ENCODE measurements at places on chromosomes 5 and 9.

DNA sequence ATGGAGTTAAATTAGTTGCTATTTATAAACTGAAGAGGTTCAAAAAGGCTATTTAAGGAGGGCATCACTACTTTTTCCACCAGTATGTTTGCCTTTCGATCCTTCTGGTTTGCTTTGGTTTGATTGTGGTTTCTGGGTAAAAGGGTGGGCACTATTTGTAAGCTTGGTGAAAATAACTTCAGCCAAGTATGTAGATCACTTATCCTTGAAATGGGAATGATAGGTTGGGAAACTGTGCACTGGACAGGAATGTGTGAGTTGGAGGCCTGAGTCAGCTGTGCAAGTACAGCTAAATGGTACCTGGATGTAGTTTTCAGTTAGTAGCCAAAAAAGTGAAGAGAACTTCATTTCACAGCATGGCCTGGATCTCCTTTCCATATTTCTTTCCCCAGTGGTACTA, 466.2 kb downstream of the ENC1 start:
- DNase-seq, result no peak

- no peak for DNase-seq
Measured at GRCh38 chr9:87465816-87466215, 31.9 kb upstream of the DAPK1 start.

GRCh38 chr5:40675396-40676133, 4.2 kb upstream of the PTGER4 start:
- DNase-seq, result no peak

DNA sequence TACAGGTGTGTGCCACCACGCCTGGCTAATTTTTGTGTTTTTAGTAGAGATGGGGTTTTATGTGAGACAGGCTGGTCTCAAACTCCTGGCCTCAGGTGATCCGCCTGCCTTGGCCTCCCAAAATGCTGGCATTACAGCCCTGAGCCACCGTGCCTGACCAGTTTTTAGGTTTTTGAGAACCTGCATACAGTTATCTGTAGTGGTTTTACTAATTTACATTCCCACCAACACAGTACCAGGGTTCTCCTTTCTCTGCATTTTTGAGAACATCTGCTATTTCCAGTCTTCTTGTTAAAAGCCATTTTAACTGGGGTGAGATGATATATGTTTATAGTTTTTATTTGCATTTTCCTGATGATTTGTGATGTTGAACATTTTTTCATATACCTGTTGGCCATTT, 12.8 kb downstream of the DMXL1 start:
- DNase-seq, result no peak

DNA sequence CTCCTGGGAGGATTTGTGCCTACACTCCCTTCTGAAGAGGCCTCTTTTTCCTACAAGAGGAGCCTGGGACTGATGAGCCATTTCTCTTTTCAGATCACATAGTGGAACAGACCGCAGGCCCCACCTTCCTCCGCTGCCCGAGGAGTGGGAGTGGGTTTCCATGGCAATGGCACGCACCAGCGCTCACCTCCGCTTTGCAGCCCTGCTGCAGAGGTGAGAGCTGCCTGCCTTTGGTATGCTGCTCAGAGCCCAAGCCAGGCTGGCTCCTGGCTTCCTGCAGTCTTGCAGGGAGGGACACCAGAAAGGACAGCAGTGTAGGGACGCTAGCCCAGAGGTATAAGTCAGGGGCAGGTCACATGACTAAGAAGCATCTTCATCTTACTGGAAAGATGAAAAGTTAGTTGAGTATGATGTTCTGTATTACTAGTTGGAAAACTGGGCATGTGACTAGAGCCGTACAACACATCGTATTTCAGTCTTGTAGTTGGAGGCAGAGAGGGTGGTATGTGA, 12.4 kb downstream of the PTTG1 start:
- DNase-seq, result no peak

GRCh38 chr9:130448035-130448624, 3.4 kb downstream of the ASS1 start:
- no peak for DNase-seq

DNA sequence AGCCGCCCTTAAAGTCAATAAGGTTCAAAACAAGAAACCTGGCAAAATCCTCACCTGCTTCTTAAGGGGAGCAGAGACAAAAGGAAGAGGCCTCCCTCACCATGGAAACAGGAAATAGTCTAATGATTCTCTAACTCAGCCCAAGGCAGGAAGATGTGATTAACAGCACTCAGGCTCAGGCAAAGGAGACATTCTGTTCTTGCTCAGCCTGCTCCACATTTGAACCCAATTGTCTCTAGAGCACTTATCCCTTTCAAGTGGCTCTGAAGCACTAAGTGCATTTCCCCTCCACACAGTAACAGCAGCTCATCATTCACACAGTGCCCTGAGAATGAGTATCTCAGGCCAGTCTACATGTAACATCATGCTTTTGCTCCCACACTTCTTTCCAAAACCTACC, 72.3 kb downstream of the NIPSNAP3B start:
- DNase-seq, result no peak

- DNase-seq, result no peak
Measured at GRCh38 chr9:21556581-21557427, 74.7 kb upstream of the IFNE start.

DNA sequence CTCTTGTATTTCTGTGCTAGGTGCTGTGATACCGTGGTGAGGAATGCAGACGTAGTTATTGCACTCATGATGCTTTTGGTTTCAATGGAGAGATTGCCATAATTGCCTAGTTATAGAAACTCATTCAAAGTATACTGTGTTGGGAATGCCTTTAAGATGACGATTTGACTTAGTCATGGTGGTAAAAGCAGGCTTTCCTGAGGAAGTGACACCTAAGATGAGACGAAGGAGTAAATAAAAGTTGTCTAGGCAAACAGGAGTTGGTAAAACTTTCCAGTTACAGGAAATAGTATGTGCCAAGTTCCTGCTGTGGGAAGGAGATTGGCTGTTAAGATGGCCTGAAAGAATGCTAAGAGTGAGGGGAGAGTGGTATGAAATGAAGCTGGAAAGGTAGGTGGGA, 48.1 kb downstream of the FOCAD start:
- DNase-seq, result no peak

DNA sequence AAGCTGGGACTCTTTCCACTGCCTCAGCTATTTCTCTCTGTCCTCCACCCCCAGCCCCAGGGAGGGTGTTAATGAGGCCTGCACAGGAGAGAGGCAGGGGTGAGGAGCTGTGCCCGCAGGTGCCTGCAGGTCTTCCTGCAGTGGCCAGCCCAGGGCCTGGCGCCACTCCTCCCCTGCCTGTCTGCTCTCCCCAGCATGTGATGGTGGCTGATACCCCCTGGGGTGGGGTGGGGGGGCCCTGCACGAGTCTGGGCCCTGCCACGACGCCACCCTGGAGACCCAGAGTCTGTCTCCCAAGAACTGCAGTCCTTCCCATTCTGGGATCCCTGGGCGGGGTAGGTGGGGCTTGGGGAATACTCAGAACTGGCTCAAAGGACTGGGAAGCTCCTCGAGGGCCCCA, 166.4 kb upstream of the SMIM23 start:
- no peak for DNase-seq
